ENCODE measurements at places on chromosomes 16 and 17.

DNA sequence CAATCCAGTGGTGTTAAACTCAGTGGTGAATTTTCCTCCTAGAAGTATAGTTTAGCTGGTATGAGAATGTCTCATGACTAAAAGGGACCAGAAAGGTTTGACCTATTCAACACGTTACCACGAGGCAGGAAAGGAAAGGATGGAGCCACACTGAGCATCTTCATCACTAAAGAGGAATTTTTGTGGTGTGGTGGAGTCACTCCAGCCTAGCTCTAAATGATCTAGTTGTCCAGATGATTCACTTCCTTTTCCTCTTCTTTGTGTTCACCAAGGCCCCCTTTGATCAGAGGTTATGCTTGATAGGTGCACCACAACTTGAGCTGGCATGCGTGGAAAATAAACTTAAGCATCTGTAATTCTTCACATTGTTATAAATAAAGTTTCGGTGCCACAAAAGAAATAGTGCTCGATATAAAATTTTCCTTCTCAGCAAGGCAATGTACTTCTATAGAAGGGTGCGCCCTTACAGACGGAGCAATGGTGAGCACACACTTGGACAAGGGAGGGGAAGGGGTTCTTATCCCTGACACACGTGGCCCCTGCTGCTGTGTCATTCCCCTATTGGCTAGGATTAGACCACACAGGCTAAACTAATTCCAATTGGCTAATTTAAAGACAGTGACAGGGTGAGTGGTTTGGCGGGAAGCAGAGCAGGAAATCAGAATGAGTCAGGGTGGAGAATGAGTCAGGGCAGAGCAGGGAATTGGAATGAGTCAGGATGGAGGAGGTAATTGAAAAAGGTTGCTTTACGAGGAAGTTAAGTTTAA is 254.6 kb downstream of the HS3ST3A1 start:
- no peak for DNase-seq

DNA sequence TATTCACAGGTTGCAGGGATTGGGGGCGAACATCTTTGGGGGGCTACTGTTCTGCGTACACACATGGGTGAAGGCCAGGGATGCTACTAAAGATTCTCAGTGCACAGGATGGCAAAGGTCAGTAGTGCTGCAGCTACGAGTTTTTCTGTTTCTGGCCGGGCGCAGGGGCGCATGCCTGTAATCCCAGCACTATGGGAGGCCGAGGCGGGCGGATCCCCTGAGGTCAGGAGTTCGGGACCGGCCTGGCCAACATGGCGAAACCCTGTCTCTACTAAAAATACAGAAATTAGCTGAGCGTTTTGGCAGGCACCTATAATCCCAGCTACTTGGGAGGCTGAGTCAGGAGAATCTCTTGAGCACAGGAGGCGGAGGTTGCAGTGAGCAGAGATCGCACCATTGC is 3.9 kb upstream of the ZNF598 start:
- DNase-seq: no peak

- DNase-seq: peak; percentile 43
Observed at GRCh38 chr17:43003542-43004172, 2.9 kb upstream of the IFI35 start.

DNA sequence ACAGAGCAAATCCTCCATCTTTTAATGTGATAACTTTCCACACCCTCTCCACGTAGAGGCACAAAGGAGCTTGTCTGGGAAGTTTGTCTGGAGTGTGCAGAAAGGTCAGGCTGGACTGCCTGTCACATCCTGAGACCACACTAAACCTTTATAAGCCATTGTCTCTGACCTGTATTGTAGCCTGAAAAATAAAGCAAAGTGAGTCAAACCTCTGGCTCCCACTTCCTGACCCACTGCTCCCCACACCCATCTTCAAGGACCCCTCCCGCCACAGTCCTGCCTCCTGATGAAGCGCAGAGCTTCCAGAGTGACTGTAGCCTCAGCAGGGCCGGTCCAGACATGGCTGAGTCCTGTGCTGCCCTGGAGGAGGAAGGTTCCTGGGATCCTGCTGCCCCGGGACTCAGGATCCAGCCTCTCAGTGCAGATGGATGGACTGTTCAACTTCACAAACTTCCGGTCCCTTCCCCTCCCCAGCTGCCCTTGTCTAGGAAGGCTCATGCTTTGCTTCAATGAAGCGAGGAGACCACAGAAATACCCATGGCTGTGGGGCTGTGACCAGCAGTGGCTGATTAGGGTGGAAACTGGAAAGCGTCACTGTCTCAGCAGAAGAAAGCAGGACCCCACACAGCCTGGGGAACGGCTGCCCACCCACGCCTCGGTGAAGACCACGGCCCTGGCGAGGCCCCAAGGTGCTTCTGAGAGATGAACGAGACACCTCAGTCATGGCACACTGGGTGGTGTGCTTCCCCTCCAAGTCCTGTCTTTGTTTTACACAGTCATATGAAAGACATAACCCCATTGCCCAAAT is 30.9 kb upstream of the CLEC18B start:
- no peak for DNase-seq

- no peak for DNase-seq
Observed at GRCh38 chr17:48236681-48237134, 129.1 kb downstream of the SNX11 start.

DNA sequence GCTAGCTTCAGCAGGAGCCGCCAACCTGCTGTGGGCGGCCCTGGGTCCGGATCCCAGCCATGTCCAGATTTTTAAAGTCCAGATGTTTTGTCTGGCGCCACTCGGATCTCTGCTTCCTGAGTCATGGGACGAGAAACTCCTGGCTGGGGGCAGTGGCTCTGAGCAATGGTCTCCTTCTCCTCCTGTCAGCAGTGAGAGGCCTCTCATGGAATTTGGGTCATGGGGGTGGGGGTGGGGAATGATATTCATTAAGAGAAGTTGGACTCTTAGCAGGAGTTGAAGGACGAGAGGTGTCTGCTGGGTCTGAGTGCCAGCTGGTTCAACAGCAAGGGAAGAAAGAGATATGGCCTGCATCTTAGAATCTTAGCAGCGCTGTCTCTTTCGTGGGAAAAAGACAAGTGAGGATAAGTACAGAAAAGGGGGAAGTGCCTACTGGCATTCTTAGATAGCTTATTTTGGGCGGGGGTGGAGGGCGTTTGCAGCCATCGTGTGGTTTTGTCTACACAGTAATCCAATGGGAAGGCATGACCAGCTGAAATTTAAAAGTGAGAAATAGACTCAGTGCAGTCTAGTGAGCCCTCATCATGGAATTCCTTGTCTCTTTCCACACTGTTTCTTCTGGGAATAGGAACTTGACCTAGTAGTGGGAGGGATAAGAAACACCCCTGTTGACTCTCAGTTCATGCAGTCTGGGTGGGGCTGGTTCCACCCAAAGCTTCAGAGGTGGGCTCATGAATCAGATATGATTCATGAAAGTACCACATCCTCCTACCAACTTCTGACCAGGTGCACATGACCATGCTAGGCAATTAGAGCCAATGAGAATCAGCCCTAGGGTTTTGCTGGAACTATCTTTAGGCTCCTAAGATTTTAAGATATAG is 80.5 kb downstream of the MYH13 start:
- DNase-seq: peak; percentile 50

GRCh38 chr17:6427279-6427781 is 7.6 kb downstream of the AIPL1 start:
- peak; percentile 31 for DNase-seq

GRCh38 chr16:88973415-88974050 is 3.5 kb downstream of the CBFA2T3 start:
- no peak for DNase-seq

DNA sequence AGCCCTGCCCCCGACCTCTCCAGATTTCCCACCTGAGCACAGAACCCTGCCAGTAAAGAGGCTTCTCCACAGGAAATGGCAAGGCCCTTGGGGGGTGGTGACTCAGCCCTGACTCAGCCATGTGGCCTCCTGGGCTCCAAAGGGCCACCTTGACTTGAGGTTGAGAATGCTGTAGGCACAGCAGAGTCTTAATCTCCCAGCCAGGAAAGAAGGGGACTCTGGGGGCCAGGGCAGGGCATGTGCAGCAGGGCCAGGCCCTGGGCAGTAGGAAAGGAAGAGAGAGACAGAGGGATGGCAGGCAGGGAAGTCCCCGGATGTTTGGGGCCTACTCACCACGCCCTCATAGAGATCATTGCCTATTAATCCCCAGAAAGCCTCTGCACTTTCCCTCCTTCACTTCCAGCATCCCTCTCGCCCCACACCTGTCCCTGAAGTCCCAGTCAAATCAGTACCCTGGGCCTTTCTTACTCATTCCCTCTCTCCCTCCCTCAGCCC is 4.8 kb upstream of the ITGA3 start:
- DNase-seq: no peak

DNA sequence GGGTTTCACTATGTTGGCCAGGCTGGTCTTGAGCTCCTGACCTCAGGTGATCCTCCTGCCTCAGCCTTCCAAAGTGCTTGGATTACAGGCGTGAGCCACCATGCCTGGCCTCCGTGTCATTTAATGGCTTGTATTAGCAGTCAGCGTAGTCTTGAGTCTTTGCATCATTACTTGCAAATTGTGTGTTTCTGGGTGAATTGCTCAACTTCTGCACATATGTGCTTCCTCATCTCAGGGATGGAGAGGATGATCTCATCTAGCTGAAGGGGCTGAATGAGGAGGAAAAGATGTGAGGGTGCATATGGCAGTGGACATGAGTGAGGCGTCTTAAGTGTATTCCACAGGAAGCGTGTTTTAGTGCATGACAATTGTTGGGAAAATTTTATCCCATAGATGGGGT is 155.8 kb downstream of the SNX29 start:
- DNase-seq: peak; percentile 60

GRCh38 chr17:2423271-2423670 is 22.4 kb upstream of the MNT start:
- DNase-seq: no peak

DNA sequence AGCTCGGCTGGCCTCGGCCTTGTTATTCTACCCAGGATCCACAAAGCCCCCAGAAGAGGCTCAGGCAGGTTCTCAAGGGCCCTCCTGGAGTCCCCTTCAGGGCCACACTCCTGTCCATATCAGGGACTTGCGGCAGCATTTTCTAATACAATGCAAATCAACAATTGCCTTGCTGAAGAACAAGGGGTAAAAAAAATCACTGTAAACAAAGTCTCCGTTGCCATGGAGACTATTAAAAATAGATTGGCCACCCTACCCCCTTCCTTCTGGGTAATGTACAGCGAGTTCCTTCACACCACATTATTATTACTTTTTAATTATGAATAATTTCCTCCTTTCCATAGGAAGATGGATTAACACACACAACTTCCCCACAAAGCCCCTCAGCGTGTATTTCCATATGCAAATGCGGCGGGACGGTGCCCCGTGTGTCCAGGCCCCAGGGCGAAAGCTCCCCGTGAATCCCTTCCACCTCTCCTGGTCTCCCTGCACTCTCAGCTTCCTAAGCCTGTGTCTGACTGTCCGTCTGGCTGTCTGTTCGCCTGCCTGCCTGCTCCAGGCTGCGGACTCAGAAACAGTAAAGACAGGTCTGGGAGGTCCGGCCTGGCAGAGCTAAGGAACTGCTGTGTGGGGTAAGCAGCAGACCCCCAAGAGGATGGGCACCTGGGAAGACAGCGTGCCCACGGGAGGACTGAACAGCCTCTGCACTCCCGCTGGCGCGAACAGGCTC is 196.6 kb downstream of the RBFOX3 start:
- DNase-seq: no peak

GRCh38 chr17:75514299-75514918 is 928 bp downstream of the CASKIN2 start:
- DNase-seq: no peak

- no peak for DNase-seq
Observed at GRCh38 chr16:14399378-14400284, 230.4 kb downstream of the PARN start.
